ENCODE measurements at places on chromosomes 2 and 18.

- no peak for DNase-seq
These were observed 220.4 kb upstream of the TFPI start for GRCh38 chr2:187774551-187775071.

GRCh38 chr2:168708080-168708479 is 94.4 kb upstream of the NOSTRIN start:
- DNase-seq, result no peak

DNA sequence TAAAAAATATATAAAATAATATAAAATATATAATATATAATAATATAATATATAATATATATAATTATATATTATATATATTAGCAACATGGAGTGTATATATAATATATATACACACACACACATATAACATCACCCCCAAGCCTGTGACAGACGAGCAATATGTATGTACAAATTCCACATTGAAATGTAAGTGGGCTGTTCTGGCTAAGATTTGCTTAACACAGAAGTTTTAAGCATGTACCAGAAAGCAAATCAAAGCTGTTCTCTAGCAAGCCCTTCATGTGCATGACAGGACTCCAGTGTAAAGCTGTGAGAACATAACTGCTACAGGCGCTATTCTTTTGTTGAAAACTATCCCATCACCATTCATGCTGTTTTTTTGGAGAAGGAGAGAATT is 261.7 kb upstream of the TNP1 start:
- no peak for DNase-seq

DNA sequence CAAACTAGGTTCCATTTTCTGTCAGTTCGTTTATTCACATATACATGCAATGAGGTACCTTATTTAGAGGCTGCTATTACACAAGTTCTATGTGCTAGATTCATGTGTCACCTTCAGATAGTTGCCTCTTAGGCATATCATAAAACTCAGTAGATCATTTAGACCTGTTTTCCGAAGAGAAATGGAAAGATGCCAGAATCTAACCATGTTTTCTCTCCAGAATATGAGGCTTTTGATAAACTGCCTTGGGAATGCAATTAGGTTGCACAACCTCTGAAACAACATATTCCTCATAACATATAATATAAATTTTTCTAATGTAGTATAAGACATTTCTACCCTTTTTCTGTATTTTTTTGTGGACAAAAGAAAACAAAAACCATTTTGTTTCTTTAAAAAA is 108.1 kb downstream of the PRPF40A start:
- DNase-seq, result no peak

DNA sequence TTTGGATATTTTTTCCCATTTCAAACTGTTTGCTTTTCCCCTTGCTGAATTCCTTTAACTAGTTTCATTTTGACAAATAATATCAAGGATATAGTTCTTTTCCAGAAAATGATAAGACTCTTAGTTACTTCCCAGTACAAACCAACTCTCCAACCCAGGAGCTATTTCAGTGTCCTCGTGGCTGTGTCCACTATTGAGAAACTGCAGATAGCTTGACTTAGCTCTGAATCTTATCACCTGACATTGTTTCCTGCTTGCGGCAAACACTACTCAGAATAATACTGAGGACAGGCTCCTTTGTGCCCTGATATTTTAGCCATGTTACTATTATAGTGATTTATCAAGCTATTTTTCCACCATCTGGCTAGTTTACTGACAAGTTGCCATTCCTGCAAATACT is 74.6 kb downstream of the KLF7 start:
- no peak for DNase-seq
